ENCODE measurements at places on chromosomes 5 and 9.

GRCh38 chr9:23621924-23622323 lies 204.1 kb downstream of the ELAVL2 start:
- no peak for DNase-seq

DNA sequence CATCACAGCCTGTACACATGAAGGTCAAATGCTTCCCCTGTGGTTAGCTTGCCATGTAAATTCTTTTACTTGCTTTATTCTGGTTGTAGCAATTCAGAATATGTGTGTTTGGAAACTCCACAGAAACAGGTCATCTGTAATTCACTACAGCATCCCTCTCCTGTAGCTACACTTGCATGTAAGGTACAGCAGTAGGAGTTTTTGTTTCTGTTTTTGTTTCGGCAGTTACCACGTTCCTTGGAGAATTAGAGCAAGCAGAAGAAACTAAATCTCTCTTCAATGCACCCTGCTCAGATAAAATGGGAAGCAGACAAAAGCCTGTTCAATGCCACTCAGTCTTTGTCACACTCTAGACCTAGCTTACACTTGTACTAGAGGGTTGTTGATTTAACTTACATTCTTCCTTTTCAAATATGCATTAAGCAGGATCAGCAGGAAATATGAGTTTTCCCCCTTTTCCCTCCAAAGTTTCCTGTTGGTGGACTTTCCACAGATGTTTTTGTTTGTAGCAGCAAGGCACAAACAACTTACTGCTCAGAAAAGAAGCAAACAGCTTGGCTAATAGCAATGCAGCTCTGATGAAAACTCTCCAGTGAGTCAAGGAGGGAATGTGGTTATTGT lies 80.9 kb downstream of the YIPF5 start:
- DNase-seq = no peak

DNA sequence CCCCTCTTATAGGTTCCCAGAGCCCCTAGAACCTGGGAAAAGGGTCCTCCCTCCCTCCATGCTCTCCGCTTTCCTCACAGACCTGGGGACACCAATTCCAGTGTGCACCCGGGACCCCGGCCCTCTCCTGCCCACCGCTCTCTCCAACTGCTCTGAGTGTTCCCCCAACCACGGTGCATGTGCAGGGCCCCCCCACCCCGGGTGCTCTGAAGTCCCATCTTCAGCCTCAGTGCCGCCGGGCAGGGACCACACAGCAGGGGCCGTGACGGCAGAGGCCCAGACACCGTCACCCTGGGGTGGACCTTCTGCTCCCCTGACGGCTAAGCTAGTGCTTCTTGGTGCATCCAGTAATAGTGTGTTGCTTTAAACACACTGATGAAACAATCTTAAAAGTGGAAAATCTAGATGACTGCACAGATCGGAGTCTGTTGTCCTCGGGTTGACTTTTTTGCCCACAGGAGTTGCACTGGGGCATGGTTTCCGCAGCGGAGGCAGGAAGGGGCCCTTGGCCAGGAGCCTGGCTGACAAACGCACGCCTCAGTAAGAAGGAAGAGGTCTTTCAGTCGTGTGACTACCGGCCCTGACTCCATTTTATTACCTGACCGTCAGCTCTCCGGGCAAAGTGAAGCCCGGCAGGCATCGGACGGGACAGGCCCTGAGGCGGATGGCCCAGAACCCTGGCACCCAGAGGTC lies 36.2 kb upstream of the SLC6A3 start:
- no peak for DNase-seq

- no peak for DNase-seq
Observed at GRCh38 chr9:18595597-18595996, 121.6 kb downstream of the ADAMTSL1 start.

DNA sequence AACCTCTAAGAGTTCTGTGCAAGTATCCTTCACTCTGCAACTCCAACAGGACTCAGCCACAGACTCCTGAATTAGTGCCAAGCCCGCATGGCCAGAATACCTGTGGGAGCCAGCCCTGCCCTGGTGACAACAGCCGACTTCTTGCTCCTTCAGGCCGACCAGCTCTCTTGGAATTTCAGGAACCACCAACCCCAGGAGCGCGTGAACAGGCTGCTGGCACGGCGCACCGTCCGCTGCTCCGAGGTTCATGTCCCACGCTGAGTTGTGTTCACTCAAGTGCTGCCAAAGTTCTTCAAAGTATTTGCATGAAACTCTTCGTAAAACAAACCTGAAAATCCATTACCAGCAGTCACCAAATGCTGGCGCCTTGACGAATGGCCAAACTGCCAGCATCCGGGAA lies 232.8 kb downstream of the NR2F1-AS1 start:
- DNase-seq = no peak

GRCh38 chr5:153276151-153276550 lies 214.3 kb upstream of the GRIA1 start:
- no peak for DNase-seq

- DNase-seq = peak; percentile 31
Observed at GRCh38 chr9:29348999-29349398, 1775.7 kb upstream of the C9orf72 start.

GRCh38 chr9:88388886-88389605 lies 802 bp downstream of the SPIN1 start:
- DNase-seq = peak; percentile 61

GRCh38 chr5:145463634-145464033 lies 371.5 kb downstream of the PRELID2 start:
- no peak for DNase-seq

- peak; percentile 16 for DNase-seq
Observed at GRCh38 chr5:72584466-72584865, 77.3 kb upstream of the ZNF366 start.

- DNase-seq = no peak
Observed at GRCh38 chr9:7778851-7779600, 20.6 kb downstream of the DMAC1 start.

GRCh38 chr5:60196385-60197113 lies 303.0 kb upstream of the PDE4D start:
- peak; percentile 97 for DNase-seq

- no peak for DNase-seq
Observed at GRCh38 chr9:130073373-130073772, 19.7 kb downstream of the GPR107 start.

DNA sequence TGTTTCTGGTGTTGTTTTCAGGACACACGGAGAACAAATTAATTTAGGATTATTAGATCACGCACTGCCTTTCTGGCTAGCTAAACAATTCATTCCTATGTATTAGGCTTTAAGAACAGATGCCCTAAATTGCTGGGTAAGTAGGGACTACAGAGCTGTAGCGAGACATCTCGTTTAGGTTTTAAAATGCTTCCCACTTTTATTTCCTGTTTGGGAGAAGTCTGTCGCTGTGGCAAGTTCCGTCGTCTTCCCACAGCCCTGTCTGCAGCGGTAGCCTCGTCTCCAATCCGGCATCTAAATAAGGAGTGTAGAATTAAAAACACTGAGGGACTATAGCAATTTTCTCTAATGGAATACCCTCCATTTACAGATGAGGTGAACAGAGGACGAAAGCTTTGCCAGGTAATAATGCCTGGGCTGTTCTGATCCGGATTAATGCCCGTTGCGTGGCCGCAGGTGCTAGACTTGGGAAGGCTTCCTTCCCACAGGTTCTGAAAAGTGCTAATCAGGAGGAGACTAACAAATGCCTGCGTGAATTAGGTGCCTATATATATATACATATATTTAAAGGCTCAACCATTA lies 1.3 kb upstream of the TRIM36 start:
- DNase-seq = no peak

GRCh38 chr5:139870677-139871076 lies 75.1 kb downstream of the PSD2 start:
- no peak for DNase-seq

DNA sequence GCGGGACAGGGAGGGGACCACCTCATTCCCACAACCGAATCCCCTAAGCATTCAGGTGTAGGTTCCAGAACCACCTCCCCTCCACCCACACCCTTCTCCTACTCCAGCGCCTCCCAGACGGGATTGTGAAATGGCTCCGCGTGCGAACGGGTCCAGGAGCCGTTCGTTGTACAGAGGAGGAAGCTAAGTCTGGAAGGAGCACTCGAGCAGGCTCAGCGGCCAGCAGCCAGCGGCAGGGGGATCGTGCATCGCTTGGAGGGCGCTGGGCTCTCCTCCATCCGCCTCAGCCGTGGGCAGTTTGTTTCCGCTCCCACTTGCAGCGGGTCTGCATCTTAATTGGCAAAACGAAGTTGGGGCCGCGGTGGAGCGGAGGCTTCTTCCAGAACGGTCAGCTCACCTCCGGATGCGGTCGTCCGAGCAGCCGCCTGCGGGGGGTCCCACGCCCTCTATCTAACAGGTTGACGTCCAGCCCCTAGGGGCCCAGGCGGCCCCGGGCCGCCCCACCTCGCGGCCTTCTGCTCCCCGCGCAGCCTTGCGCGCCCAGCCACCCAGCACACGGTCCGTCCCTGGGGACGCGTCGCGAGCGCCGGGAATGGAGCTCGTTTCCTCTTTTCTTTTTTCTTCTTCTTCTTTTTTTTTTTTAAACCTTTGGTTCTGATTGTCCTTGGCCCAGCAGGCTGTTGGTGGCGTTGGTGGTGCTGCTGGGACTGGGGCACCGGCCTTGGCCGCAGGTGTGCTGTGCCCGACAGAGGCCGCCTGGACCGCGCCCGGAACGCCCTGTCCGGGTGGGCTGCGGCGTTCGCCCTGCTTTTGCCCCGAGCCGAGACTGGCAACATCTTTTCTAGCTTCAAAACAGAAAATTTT lies 3.9 kb upstream of the BARX1 start:
- no peak for DNase-seq

GRCh38 chr5:61817472-61818326 lies 485.6 kb downstream of the ZSWIM6 start:
- DNase-seq = peak; percentile 64

- no peak for DNase-seq
Observed at GRCh38 chr9:70448919-70449318, 34.5 kb upstream of the KLF9 start.

DNA sequence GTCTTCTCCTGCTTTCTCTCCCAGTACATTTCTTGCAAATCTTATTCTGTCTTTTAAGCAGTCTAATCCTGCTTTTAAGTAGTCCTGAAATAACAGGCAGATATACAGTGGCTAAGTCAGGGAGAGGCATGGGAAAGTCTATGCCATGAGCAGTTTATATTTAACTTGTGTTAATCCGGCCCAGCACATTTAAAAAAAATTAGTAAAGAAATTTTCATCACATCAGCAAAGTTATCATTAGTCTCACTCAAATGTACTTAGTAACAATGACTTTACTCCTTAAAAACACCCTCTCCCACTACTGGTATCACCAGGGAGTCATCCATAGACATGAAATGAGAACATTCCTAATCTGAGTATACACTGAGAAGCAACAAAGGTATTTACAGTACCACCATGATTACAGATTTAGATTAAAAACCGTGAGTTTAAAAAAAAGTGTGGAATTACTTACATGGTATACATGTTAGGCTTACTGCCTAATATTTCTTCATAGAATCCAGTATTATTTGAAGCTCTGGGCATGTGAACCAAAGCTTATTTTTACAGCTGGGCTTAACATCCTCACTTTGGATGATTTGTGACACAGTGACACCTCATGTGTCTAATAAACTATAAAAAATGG lies 75.9 kb upstream of the DAB2 start:
- no peak for DNase-seq

- DNase-seq = no peak
Observed at GRCh38 chr9:5643005-5643624, 14.2 kb downstream of the RIC1 start.

- DNase-seq = no peak
Observed at GRCh38 chr5:119329666-119330065, 26.2 kb upstream of the TNFAIP8 start.

DNA sequence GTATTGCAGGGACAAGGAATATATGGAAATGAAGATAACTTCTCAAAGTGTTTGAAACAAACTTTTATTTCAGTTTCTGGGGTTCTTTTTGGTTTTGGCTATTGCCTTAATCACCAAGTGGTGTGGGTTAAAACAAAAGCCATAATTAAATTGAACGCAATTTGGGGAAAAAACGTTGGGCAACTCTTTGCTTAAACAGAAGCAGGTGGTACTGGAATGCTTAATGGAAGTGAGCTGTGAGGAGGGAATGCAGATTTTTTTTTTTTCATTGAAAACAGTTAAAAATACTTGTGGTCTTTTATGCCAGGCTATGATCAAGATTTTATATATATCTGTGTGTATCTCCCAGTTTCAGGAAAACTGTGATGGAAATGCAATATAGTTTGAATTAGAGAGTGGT lies 195.7 kb upstream of the TUT7 start:
- no peak for DNase-seq

GRCh38 chr5:116736671-116737070 lies 162.0 kb upstream of the SEMA6A start:
- no peak for DNase-seq

- no peak for DNase-seq
Observed at GRCh38 chr9:92774274-92774673, 9.6 kb upstream of the BICD2 start.

DNA sequence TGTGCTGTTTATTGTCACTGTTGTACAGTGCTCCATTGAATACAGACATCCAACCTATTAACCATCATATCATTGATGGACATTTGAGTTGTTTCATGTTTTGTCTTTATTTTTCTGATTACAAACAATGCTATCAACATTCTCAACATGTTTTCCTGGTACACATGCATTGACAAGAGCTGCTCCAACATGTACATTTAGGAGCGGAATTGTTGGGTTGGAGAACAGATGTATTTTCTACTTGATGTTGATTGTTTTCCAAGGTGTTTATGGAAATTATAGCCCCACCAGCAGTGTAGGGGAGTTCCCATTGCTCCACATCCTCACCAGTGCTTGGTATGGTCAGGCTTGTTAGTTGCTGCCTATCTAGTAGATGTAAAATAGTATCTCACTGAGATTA lies 204.1 kb upstream of the CLINT1 start:
- no peak for DNase-seq

GRCh38 chr5:43171926-43172325 lies 20.1 kb upstream of the NIM1K start:
- DNase-seq = no peak

GRCh38 chr5:148352696-148353095 lies 17.3 kb downstream of the SPINK9 start:
- DNase-seq = no peak

DNA sequence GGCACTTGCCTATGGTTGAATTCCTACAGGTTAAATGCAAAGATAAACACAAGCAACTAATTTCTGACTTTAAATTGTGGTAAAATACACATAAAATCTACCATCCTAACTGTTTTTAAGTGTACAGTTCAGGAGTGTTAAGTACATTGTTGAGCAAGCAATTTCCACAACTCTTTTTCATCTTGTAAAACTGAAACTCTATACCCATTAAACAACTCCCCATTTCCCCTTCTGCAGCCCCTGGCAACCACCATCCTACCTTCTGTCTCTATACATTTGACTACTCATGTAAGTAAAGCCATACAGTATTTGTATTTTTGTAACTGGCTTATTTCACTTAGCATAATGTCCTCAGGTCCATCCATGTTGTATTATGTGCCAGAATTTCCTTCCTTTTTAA lies 38.5 kb upstream of the STX17 start:
- no peak for DNase-seq

Measured in A549 (cell line).